ENCODE measurements at places on chromosomes 6 and 20. TPM values are rescaled to one million over a fixed set of nuclear protein-coding genes. Genes with fewer than 3 reads are reported as not detected.

GRCh38 chr20:57633945-57634491, 13.8 kb upstream of the ZBP1 start:
- DNase-seq, result no peak

The BEND3 gene
- polyA plus RNA-seq, result 3.1 TPM

The CLPSL2 gene
- not detected for polyA plus RNA-seq

DNA sequence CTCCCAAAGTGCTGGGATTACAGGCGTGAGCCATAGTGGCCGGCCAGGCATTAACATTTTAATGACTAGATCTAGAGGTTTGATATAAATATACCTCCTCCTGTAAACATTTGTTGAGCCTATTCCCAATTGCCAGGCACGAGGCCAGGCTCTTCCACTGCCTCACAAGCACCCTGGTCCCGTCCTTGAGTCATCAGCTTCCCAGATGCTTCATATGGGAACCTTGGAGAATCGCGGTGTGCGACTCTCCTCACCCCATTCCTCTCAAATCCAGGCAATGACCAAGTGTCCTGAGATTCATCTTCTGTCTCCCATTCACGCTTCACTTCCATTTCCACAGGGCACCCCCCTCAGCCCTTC, 35.9 kb upstream of the PIM1 start:
- no peak for DNase-seq

The TBX18 gene
- polyA plus RNA-seq, result 16.8 TPM

DNA sequence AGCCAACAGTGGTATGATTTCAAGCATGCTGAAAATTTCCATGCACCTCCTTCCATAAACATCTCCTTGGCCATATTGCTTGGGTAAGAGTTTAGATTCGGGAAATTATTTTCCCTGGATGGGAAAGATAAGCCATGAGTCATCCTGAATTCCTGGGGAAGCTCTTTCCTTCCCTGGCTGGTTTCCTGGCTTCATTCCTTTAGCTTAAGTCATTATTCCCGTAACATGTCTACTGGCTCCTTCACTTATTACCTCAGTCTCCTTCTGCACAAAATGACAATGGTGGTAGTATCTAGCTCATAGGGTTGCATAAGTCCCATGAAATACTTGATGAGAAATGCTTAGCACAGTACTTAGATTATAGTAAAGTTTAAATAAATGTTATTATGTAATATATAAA, 27.6 kb downstream of the TINAG start:
- no peak for DNase-seq

The MLIP gene
- polyA plus RNA-seq, result 69.5 TPM

- no peak for DNase-seq
Measured at GRCh38 chr6:25105070-25105925, 169.5 kb upstream of the RIPOR2 start.

DNA sequence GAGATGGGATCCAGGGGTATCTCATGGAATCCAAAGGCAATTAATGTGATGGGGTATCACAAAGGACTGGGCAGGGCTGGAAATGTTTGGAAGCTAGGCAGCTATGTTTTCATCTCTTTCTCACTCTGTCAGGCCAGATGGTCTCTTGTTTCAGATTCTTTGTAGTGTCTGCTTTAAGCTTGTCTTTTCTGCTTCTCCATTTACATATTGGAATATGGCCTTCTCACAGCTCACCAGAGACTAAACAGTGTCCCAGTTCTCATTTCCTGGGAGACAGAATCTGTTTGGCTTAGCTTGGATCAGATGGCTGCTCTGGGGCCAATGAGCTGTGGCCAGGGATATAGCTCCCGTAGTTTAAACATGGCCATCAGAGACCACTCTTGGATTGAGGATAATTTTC, 78.9 kb downstream of the SLC35F1 start:
- DNase-seq, result no peak

DNA sequence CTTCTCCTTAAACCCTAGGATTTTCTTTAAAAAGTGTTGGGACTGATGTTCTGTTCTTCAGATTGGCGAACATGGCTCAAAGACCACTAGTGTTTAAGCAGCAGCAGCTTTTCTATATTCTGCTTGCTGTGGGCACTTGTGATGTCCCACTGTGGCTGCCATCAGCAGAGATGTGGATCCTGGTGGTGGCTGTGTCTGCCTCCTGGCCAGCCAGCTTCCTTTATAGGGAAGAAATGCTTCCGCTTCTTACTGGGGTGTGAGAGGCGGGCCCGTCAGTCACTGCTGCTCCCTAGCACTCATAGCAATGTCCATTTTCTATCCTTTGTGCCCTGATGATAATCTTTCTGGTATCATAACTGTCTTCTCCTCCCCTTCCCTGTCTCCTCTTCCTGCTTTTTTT, 66.7 kb upstream of the ESR1 start:
- DNase-seq, result no peak

GRCh38 chr20:50389808-50390684, 120.1 kb upstream of the PTPN1 start:
- no peak for DNase-seq

DNA sequence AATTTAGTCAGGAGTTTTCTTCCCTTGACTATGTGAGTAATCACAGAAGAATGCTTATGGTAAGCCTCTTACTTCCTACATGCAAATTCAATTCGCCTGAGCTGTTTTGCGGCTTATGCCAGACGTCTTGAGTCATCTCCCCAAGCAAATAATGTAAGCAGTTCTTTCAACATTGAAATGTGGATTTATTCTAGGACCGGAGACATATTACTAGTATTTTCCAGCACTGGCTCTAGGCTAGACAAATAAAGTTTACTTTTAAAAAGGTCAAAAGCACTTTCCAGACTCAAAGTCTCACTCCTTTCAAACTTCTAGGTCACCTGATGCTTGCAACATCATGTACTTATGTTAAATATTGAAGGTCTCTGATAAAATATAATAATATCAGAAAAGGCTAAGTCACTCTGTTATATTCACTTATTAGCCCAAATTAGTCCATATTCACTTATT, 38.1 kb upstream of the NOX3 start:
- peak; percentile 74 for DNase-seq

DNA sequence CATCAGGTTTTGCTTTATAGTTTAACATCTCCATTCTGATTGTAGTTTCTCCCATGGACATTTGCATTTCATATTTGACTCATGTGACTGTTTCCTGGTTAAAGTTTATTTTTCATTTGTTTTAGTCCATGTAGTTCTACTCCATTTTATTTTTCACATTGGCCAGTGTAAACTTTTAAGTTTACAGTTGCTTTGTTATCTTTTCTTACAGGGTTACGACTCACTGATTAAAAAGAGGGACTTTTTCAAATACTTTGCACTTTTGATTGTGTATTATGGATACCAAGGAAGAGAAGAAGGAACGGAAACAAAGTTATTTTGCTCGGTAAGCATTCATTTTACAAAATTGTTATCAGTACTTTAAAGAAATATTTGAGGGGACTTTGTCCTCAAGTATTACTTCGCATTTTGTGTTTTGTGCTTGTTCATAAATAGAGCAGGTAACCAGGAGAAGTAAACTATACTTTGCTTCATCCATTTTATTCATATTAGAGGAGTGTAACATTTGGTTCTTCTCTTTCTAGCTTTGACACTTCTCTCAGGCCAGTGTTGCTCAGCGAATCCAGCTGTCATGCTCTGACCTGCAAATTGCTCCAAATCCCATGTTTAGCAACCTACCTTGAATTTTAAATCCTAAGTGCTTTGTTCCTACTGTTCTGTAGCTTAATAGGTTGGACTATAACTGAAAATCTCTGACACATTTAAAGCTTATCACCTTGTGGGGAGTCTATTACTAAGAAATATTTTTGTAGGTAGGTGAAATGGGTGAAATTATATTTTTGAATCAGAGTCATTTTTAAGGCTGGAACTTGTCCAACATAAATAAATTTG, 24.5 kb downstream of the NCOA7 start:
- DNase-seq, result no peak

- no peak for DNase-seq
Measured at GRCh38 chr20:18404172-18404571, 62.7 kb downstream of the DZANK1 start.

The ADGB gene
- polyA plus RNA-seq, result not detected

The NKX2-2 gene
- polyA plus RNA-seq, result 0.13 TPM

The MYL9 gene
- polyA plus RNA-seq, result 544 TPM

GRCh38 chr6:72861059-72861458, 239.2 kb downstream of the KCNQ5 start:
- no peak for DNase-seq

The C20orf202 gene
- 0.39 TPM for polyA plus RNA-seq

GRCh38 chr6:29627755-29628418, 5.1 kb downstream of the GABBR1 start:
- DNase-seq, result peak; percentile 36

DNA sequence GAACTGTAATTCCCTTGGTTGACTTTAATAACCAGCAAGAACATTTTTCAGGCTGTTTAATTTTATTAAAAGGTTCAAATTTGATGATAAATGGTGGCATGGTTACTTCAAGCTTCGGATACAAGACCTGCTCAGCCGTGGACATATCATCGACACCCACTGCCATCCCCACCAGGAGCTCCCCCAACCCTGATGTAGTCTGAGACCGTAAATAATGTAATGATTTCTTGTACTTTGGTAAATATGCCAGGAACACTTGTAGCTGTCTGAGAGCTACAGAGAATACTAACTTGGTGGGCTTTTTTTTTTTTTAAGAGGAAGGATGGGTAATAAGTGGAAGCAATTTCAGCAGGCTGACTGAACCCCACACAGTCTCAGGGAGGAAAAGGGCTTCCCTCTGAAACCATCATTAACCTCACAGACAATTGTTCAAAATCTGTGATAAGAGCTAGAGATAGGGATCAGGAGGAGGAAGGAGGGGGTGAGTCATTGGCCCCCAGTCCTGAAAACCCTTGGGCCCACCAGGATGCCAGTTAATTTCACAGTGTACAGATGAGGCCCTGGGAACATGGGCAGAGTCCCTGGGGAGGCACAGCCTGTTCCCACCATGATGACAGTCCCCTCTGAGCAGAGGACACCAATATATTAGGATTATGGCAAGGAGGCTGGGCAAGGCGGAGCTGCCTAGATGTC, 56.0 kb downstream of the APCDD1L start:
- no peak for DNase-seq

The SALL4 gene
- polyA plus RNA-seq, result 0.38 TPM

DNA sequence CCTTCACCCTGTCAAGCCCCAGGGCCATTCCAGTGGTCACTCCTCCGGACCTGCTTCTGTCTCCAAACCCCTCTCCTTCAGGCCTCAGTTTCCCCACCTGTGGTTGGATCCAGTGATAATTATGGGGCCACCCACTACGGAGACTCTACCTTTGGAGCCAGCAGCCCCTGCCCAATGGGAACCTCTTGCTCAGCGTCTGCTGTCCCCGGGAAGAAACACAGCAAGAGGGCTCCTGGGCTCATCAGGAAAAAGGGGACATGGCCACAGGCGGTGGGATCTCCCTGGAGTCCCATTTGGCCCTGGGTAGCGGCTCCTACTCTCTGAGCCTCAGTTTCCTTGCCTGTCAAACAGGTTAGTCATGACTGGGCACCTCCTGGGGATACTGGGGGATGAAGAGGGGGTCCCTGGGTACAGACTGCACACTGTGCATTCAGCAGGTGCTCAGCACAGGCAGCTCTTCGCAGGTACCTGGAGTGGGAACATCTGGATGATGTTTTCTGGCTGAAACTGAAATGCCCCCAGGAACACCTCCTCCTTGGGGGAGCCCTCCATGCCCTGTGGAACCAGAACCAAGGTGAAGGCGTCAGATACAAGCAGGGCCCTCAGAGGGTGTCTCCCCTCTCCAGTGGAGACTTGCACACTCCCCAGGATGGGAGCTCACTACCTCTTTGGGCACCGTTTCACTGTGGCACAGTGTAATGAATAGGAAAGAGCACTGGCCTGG, 19.4 kb downstream of the SUN5 start:
- no peak for DNase-seq

The STMN3 gene
- 11.4 TPM for polyA plus RNA-seq

- no peak for DNase-seq
Measured at GRCh38 chr6:170290296-170291128, at the start of gene DLL1. TSS of gene DLL1 (minus strand) at chr6:170291078. CDS start at chr6:170290139, 939 bp downstream.

GRCh38 chr6:14159090-14159489, 41.5 kb downstream of the CD83 start:
- no peak for DNase-seq

DNA sequence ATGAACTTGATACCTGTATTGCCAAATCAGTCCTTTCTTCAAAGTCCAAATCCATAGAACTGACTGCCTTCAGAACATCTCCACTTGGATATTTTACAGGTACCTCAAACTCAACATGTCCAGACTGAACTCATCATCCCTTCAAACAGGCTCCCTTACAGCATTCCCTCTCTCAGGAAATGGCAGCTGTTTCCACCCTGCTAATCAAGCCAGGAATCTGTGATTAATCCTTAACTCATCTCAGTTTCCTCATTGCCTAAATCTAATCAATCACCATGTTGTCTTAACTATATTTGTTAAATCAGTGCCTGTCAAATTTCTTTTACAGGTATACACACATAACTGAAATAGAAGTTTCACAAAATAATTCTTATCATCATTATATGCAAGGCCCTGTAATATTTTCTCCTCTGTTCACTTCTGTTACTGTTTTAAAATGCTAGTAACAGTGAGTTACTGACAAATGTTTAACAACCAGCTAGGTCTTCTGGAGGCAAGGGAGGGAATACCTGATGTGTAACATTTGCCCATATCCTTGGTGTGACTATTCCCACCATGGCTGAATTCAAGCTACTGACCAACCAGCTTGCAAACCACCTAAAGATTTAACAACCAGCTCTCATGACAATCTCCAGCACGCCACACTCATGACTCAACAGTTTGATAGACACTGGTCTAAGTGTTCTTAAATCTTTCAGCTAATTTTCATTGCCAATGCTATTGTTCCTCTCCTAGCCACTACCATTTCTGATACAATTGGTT, 124.9 kb downstream of the ADAT2 start:
- no peak for DNase-seq

- no peak for DNase-seq
Measured at GRCh38 chr6:2480267-2480966, 235.0 kb upstream of the GMDS start.

GRCh38 chr20:11702721-11703518, 214.8 kb upstream of the BTBD3 start:
- no peak for DNase-seq

DNA sequence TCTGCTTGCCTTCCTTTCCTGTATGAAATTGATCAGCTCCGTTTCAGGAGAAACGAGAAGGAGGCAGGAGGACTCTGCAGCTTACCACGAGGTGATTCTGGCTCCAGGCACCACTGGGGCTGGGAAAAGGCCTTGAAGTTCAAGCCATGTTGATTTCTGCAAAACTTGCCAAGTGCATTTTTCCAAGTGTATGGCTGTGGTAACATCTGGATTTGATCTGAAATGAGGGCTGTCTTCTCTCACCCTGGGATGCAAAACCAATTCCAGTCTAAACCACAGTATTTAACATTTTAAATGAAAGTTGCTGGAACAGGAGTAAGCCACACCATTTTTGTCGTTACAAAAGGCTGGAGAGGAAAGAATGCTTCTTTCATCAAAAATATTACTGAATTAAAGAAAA, 36.1 kb upstream of the FAM210B start:
- DNase-seq, result peak; percentile 1
